ENCODE measurements at places on chromosomes 16 and 17.

- DNase-seq: no peak
Observed at GRCh38 chr16:1789643-1790045, 3.9 kb downstream of the IGFALS start.

GRCh38 chr17:373613-374230 is 21.1 kb upstream of the RPH3AL start:
- no peak for DNase-seq

GRCh38 chr16:8717892-8718415 is 43.5 kb downstream of the ABAT start:
- DNase-seq: no peak

DNA sequence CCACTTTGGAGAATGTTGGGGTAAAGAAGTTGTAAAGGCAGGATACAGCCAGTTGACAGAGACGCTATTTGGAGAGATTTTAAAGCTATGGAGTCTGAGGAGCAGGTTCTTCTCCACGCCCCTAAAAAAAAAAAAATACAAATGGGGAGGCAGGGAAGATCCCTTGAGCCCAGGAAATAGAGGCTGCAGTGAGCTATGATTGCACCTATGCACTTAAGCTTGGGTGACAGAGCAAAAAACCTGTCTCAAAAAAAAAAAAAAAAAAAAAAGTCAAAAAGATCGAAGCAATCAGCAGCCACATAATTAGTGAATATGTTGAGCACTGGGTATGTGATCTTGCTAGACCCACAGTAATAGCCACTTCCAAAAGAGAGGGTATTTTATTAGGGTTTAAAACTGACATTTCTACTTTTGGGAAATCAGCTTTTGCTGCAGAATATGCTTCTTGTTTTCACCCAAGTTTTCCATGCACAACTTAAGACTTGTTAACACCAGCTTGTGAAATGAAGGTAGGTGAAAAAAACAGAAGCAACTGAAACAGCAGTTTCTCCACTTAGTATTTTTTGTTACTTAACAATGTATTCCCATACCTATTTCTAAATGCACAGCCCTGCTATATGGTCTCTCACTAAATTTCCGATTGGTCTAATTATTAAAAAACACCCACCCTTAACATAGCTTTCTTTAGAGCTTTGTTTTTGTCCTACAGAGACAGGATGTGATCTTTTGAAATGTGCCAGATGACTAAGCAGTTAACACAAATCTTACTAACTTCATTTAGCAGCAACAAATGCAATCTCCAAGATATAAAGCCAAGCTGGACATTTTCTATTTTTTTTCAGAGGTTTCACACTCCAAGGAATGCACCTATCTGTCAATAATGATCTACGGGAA is 2.5 kb upstream of the ARL6IP1 start:
- no peak for DNase-seq

GRCh38 chr16:59748531-59748930 is 1014.4 kb upstream of the GOT2 start:
- DNase-seq: no peak

GRCh38 chr16:4249530-4250308 is 7.8 kb upstream of the SRL start:
- no peak for DNase-seq

GRCh38 chr16:65497571-65497970 is 375.7 kb upstream of the CDH11 start:
- DNase-seq: no peak

GRCh38 chr17:54941285-54941684 is 27.2 kb downstream of the COX11 start:
- no peak for DNase-seq

DNA sequence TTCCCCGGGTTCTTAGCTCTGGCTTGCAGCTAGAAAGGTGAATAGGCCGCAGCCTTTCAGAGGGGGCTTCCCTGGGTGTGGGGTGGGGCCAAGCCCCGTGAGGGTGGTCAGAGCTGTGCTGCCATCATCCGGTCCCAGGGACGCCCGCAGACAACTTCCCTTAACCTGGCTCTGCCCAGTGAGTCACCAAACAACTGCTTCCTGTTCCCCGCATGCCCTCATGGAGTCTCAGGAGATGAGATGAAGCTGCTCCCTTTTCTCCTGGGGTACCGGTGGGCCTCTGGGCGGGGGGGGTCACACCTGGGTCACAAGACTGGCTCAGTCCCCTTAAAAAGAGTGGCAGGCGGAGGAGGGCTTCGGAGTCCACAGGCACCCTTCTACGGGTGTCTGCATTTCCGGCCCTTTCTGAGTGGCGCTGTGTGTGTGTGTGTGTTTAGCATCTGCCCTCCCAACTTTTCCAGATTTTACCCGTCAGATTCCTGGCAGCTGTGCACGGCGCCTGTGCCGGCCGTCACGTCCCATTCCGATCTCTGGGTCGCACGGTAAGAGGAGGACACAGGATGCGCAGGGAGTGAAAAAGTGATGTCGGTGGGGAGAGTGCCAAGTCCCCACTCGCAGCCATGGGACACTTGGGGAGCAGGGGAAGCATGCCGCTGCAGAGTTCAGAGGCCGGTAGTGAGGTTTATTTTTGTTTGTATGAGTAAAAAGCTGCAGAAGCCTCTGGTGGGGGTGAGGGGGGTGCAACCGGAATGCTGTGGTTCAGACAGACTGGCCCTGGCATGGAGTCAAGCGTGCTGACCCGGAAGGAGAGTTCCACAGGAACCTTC is 16.8 kb downstream of the HIC1 start:
- no peak for DNase-seq

DNA sequence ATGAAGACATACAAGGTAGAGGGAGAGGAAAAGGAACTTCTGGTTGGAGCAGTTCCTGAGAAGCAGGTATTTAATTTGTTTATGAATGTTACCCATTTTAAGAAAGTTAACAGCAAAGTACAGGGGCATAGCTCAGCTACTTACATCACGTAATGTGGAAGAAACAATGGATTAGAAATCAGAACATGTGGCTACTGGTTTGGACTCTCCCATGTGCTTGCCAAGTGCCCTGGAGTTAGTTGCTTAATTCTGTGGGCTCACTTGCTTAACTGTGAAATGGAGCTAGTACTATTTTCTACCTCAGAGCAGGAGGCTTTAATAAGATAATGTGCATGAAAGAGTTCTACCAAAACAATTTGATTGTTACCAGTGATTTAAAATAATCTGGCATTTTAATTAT is 27.3 kb downstream of the RSPRY1 start:
- no peak for DNase-seq

- DNase-seq: no peak
Observed at GRCh38 chr16:81567987-81568748, 123.6 kb downstream of the CMIP start.

- DNase-seq: no peak
Observed at GRCh38 chr16:1389762-1390161, 24.7 kb downstream of the UNKL start.

DNA sequence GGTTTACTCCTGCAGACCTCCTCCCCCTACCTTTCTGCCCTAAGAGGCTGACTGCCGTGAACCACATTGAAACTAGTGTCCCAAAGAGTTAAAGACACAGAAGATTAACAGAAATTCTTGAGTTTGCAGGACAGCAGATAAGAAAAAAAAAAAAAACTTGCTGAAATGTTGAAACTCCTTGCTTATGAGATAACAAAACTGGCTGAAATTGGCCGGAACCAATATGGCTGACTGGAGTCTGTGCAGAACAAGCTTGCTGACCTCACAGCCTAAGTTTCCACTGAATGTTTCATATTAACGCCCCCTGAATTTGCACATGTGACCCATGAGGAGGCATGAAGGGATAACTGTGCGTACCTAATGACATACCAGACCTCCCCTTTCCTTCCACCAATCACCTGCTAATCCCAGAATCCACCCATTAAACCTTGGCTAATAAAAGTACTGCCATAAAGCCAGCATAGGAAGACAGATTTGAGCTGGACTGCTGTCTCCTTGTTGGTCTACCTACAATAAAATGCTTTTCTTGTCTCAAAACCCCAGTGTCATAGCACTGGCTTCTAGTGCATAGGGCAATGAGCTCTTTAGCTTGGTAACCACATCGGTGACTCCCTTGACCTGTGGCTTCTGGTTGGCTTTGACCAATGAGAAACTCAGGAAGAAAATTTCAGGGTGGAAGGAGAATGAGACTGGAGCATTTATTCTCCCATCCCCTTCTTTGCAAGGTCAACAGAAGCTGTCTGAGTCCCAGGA is 80.1 kb downstream of the PMP22 start:
- DNase-seq: no peak

GRCh38 chr16:14564323-14564722 is 65.7 kb downstream of the PARN start:
- DNase-seq: no peak

DNA sequence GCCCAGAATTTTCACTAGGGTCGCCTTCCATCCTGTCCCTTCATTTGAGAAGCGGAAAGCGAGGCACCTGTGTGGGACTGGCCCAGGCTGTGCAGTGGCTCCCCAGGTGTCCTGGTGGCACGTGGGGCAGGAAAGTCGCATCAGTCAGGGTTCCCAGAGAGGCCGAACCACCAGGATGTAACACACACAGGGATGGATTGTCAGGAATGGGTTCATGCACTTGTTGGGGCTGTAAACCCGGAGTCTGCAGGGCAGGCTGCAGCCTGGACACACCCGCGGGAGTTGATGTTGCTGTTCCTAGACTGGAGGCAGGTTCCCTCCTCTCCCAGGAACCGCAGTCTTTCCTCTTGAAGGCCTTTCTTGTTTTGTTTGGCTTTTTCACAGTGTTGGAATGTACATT is 30.7 kb upstream of the RPTOR start:
- no peak for DNase-seq

- DNase-seq: no peak
Observed at GRCh38 chr17:80248894-80249710, 11.6 kb upstream of the RNF213 start.

- no peak for DNase-seq
Observed at GRCh38 chr16:4340443-4340842, 10.7 kb downstream of the PAM16 start.

DNA sequence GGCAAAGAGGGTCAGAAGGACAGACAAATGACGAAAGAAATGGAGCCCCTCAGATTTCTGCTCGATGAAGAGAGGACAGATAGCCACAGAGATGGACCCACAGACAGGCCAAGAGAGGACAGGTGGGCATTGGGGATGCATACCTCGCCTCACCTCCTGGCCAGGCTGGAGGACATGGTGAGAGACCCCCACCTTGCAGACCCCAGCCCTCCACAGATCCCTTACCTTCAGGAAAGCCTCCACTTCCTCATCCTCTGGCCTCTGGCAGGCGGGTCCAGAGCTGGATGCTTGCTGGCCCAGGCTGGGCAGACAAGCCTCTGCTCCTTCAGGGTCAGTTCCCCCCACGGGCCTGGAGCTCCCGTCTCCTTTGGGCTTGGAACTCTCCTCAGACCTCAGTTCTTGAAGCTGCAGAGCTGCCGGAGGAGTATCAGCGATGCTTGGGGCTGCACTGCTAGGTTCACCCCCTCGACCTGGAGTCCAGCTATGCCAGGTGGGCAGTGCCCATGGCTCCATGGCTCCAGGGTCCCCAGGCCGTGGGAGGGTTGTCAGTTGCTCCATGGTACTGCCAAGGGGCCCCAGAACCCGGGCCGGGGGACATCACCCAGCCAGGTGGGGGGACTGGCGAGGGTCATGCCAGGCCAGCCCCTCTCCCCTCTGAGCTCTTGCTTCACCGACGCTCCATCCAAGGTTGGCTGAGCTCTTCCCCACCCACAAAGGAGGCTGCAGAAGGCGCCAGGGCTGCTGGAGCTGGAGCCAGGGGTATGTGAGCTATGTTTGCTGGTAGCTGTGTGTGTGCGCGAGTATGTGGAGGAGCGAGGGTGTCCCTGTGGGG is 1.0 kb downstream of the TSPOAP1 start:
- no peak for DNase-seq

DNA sequence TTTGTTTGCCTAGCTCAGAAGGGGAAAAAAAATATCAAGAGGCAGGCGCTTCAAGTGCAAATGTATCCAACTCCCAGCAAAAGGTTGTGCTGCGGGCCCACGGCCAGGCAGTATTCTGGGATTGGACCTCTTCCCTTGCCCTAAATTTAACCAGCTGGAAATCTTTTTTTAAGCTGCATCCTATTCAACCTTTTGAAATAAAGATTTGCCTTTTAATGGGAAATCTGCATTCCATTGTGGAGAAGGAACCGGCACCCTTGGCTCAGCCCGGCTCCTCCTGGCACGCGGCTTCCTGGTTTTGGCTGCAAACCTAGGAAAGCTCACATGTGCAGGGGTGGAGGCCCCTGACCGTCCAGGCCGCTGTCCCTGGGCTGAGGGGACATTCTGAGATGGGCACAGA is 38.8 kb upstream of the ENPP7 start:
- DNase-seq: no peak

- peak; percentile 23 for DNase-seq
Observed at GRCh38 chr17:794876-795275, 12.7 kb downstream of the MRM3 start.

DNA sequence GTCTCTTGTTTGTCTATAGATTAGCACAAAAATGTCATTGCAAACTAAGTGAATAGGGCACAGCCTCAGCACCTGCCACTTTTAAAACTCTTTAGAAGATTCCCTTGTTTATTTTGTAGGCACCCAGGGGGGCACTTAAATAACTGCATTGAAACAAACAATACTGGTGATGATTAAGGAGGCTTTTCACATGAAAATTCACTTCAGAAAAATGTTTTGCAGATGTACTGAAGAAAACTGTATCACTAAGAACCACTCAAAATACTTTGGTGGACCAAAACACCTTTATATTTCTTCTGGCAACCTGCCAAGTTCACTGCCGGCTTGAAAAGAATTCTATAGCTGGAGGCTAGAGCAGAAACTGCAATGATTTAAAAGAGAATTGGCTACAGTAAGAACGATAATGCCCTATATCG is 281.5 kb downstream of the TOX3 start:
- no peak for DNase-seq
